ENCODE measurements at places on chromosomes 13 and 19. TPM values are rescaled to one million over a fixed set of nuclear protein-coding genes. Genes with fewer than 3 reads are reported as not detected.

- no peak for DNase-seq
These were observed 18.9 kb upstream of the ZNRF4 start for GRCh38 chr19:5436106-5436947.

The CGB7 gene
- 0.16 TPM for total RNA-seq

DNA sequence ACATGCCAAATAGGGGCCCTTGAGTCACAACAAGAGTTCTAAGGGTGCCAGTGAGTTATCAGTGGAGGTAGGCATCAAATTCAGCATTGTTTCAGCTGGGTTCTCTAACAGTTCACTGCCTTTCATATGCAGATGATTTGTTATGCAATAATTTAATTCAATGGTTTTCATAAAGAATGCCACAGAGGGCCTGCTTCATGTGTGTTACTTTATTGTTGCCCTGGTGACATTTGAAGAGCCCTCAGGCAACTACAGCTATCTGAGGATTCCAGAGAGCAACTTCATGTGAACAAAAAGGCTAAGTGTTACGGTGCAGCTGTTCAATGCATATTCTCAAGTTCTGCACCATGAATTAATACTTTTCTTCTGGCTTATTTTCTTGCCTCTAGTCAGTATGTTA, 43.1 kb upstream of the STARD13 start:
- DNase-seq: no peak

GRCh38 chr19:34397853-34398252, 6.3 kb upstream of the PDCD2L start:
- no peak for DNase-seq

All from osteocyte (in vitro differentiated cells).